ENCODE measurements at places on chromosomes 3 and 15. TPM values are rescaled to one million over a fixed set of nuclear protein-coding genes. Genes with fewer than 3 reads are reported as not detected.

GRCh38 chr15:25248583-25249235 is 190.1 kb downstream of the UBE3A start:
- DNase-seq, result peak; percentile 29

MAP6D1 gene
- 1.7 TPM for total RNA-seq

DNA sequence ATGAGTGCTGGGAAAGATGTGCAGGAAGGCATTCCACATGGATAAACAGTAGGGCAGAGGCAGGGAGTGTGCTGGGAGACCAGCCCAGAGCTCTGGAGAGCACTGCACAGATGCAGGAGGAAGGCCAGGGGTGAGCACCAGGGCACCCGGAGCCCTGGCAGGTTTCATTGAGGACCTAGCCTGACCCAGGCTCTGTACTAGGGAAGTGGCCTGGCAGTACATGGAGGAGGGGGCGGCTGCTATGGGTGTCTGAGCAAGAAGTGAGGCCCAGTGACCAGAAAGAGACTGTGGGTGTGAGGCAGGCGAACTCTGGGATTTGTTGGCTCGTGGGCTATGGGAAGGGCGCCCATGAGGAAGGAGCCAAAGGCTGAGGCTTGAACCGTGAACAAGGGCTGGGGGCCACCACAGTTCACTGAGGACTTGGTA is 139.1 kb downstream of the DNAJB8 start:
- no peak for DNase-seq

DNA sequence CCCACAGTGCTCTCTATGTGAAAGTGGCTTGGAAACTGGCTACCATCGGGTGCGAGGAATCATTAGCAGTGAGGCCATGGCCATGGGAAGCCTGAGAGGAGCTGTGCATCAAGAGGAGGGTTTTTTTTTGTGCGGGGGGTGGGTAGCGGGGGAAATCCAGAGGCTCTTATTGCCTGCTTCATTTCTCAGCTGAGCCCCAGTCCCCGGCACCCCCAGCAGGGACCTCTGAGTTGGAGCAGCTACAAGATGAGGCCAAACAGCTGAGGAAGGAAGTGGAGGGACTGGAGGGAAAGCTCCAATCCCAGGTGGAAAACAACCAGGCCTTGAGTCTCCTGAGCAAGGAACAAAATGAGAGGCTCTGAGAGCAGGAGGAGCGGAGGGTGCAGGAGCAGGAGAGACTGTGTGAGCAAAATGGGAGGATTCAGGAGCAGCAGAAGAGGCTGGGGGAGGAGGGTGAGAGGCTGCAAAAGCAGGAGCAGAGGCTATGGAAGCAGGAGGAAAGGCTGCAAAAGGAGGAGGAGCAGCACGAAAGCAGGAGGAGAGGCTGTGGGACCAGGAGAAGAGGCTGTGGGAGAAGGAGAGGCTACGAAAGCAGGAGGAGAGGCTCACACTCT is 76.7 kb downstream of the ADAMTS7 start:
- DNase-seq, result no peak

DNA sequence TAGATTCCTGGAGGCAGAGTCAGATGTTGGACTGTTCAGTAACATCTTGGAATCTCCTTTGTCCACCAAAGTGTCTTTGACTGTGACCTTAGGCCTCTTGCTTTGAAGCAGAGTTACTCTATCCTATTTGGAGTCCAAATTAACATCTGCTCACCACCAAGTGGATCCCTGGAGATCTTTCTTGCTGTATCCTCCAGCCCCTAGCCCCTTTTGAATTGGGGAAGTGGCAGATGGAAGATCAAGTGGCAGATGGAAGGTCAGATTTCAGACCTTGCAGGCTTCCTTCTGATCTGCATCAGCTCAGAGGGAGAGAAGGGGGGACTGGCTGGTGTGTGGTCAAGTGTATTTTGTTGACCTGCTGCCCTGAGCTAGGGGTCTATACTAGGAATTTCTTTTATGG is 125.0 kb upstream of the ROPN1 start:
- no peak for DNase-seq

GRCh38 chr15:39599871-39600270 is 19.0 kb downstream of the THBS1 start:
- DNase-seq, result no peak

DNA sequence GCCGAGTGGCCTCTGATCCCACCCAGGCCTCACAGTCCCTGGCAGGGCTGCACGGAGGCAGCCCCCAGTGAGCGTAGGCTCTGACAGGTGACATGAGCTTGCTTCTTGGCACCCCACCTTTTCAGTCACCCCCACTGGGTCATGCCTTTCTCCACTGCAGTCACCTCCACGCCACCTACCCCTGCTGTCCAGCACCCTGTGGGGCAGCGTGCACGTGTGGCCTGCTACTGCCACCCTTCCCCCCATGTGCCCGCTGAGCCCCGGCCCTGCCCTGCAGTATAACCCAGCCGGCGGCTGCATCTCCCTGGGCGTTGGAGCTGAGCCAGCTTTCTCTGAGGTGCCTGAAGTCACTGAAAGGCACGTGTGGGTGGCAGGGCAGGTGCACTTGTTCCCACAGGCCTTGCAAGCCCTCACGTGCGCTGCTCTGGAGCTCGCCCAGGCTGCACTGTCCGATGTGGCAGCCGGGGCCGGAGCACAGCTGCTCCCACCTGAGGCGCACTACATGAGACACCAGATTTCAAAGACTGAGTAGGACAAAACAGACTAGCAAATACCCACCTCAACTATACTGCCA is 65.6 kb downstream of the NIPA2 start:
- DNase-seq, result no peak

DNA sequence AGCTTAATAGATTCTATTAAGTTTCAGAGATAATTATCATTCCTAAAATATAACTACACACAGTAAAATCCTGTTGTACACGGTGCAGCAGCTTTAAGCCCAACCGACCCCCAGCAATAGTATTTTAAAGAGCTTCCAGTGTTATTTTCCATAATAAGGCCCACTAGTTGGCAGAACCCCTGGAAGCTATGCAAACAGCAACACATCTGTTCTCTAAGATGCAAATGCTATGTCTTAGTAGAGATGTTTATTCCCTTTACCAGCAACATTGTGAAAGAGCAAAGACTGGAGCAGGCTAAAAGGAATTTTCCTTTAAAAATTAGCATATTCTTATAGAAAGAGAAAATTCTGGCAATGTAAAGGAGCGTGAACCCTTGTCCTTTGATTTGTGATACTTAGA is 819.7 kb upstream of the ALCAM start:
- no peak for DNase-seq

MYLK gene
- 11.9 TPM for total RNA-seq

MME gene
- total RNA-seq, result 3.1 TPM

- DNase-seq, result no peak
These were observed 577.7 kb downstream of the MECOM start for GRCh38 chr3:169085827-169086226.

Data from heart left ventricle (tissue), 16 donors.